ENCODE measurements at places on chromosomes 4 and X.

DNA sequence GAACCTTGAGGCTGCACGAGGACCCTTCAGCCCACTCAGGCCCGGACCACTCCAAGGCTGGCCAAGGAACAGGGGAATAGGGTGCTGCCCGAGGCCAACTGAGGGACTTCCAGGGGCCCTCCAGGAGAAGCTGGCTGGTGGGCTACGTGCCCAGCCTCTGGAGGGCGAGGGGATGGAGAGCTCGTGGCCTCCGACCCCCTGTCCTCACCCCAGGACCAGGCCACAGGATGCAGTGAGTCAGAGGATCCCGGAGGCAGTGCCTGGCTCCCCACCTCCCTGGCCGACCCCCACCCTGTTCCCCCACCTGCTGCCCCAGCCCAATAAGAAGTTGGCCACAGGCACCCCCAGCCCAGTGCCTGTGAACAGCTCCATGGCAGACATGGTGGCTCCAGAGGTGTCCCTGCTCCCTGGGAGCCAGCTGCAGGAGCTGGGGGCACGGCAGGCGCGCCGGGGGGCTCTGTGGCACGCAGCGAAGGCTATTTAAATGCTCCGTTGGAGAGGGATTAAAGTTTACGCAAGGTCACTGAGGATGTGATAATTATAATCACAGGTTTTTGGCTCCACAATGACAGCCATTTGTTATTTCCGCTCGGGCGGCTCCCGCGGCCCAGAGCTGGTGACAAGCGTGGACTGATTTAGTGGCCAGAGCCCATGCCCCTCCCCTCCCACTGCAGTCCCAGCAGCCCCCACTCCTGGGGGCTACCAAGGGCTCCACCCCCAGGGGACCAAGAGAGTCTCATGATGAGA is 95.7 kb upstream of the NKX1-1 start:
- DNase-seq = no peak

DNA sequence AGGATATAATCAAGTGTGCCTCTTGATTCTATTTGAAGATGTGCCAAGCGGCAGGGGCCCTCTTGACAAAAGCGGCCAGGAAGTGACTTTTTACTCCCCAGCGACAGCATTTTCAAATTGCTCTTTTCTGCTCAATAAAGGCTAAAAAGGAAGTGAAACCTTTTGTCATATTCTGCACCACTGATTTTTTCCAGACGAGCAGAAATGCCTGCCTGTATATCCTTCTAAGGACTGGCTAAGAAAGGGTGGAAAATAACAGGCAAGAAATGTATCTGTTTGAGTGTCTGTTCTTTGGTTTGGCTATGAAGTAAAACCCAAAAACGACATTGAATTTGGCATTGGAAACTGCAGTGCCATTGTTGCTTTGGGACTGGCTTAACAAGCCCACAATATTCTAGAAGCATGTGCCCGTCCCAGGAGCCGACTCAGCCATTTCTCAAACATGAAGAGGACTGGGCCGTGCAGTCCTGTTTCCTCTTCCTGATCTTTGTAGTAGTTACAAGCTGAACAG is 25.4 kb downstream of the TMSB4X start:
- no peak for DNase-seq

- no peak for DNase-seq
Observed at GRCh38 chr4:138401334-138401733, 159.2 kb upstream of the SLC7A11 start.

- peak; percentile 66 for DNase-seq
Observed at GRCh38 chr4:39469429-39470077, 10.7 kb downstream of the LIAS start.

- no peak for DNase-seq
Observed at GRCh38 chr4:124737619-124738018, 25.1 kb upstream of the ANKRD50 start.

- DNase-seq = no peak
Observed at GRCh38 chrX:2388669-2389068, 112.1 kb downstream of the DHRSX start.

GRCh38 chr4:99998062-99998867 is 48.2 kb upstream of the H2AZ1 start:
- DNase-seq = peak; percentile 22

- DNase-seq = no peak
Observed at GRCh38 chrX:10485326-10485725, 135.1 kb downstream of the MID1 start.

GRCh38 chr4:52643785-52644244 is 15.3 kb downstream of the USP46 start:
- peak; percentile 46 for DNase-seq

GRCh38 chr4:8188085-8188484 is 11.0 kb upstream of the SH3TC1 start:
- DNase-seq = no peak

- no peak for DNase-seq
Observed at GRCh38 chr4:137360761-137361160, 171.5 kb downstream of the PCDH18 start.

All from GM04504 (cell line).